Activated CD4-positive, CD25-positive, alpha-beta regulatory T cell treated with anti-CD3 and anti-CD28 coated beads, Interleukin-2, amount 50 U/mL, for 24 hours (primary cell): ENCODE measurements at places on chromosomes 6 and 20.

DNA sequence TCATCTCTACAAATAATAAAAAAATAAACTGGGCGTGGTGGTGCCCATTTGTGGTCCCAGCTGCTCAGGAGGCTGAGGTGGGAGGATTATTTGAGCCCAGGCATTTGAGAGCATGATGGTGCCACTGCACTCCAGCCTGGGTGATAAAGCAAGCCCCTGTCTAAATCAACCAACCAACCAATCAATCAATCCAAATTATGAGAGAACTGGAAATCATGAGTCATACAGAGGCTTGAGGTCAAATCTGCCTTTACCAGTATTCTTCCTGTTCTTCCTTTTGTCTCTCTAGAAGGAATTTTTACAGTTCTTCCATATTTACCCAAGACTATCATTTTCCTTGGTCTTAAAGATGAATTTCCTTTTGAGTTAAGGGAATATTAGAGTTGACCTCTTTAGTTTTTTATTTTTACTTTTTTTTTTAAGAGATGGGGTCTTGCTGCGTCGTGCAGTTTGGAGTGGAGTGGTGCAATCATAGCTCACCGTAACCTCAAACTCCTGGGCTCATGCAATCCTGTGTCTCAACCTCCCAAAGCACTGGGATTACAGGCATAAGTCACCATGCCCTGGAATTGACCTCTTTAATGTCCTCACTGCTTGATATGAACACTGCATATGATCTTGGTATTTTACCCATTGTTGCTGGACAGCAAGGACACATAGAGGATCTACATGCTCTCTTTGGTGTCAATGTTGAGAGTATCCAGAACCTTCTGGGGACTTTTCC lies 44.1 kb upstream of the TXNDC5 start:
- no peak for ATAC-seq

DNA sequence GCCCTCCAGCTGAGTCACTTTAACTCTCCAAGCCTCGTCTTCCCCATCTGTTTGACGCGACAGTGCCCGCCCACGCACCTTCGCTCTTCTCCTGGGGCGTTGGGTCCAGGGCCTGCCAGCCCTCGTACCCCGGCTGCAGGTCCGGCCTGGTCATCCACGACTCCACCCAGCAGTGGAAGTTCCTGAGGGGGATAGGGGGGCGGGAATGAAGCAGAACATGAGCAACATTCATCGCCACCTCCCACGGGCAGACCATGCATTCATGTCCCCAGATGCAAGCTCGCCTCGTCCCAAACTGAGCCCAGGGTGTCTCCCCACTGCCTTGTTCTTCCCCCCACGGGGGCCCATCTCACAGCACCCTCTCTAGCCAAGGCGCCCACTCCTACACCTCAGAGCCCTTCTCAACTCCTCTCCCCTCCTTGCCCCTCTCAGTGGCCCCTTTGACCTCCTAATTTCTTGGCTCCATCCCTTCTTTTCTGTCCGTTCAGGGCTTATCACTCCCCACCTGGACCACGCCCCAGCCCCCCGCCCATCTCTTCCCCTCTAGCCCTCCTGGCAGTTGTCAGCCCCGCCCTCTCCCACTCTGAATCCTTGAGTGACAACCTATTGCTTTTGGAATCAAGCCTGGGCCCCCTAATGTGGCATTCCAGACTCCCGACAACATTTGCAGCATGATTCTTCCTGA lies 23.7 kb downstream of the TGM2 start:
- ATAC-seq = no peak

GRCh38 chr6:17476511-17476910 lies 83.1 kb downstream of the CAP2 start:
- ATAC-seq = no peak

DNA sequence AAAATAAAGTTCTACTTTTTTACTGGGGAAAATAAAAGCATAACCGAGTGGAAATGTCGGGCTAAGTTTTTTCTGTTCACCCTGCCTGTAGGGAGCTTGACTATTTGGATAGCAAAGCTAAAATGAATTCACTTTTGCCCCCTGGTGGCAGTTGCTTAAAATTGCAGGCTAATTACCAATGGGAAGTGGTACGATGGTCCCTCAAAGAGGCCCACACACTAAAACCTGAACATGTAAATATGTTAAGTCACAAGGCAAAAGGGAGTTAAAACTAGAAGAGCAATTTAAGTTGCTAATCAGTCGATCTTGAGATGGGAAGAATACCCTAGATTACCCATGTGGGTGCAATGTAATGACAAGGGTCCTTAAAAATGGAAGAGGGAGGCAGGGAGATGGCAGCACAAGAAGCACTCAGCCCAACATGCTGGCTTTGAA lies 916 bp upstream of the SUN5 start:
- no peak for ATAC-seq

GRCh38 chr20:56781108-56781739 lies 152.1 kb downstream of the TFAP2C start:
- no peak for ATAC-seq

- ATAC-seq = no peak
These were observed 94.8 kb downstream of the MBOAT1 start for GRCh38 chr6:20117474-20117873.

DNA sequence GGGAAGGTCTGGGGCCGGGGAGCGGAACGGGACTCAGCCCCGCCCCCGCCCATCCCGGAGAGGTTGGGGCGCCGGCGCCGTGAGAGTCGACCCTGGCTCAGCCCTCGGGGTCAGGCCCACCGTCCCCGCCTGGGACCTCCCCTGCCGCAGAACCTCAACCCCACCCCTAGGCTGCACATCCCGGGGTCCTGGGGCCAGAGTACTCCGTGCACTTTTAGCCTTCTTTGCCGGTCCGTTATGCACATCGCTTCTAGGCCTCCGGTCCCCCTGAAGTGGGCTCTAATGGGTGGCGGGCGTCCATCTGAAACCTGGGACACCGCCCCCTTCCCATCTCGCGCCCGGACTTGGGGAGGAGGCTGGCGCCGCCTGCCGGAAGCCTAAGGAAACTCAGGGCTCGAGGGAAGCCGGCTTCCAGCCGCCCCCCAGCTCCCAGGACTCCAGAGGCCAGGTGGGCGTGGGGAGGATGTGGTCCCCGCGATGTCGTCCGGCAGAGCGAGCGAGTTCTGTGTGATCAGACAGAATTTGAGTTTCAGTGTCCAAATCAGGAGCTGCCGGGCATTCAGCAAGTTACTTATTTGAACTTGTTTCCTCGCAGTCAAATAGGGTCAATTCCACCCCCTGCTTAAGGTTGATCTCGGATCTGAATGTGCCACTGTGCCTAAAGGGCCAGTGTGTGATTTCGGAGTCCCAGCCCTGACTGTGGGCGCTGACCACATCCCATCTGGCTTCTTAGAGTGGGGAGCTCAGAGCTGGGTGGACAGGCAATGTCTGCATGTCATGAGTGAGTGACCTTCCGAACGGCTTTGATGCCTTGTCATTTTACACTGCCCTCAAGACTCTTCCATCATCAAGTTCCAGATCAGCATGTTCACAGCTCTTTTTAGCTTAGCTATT lies 47.6 kb downstream of the CPXM1 start:
- ATAC-seq = no peak

GRCh38 chr6:157952861-157953351 lies 28.8 kb upstream of the SYNJ2 start:
- no peak for ATAC-seq

DNA sequence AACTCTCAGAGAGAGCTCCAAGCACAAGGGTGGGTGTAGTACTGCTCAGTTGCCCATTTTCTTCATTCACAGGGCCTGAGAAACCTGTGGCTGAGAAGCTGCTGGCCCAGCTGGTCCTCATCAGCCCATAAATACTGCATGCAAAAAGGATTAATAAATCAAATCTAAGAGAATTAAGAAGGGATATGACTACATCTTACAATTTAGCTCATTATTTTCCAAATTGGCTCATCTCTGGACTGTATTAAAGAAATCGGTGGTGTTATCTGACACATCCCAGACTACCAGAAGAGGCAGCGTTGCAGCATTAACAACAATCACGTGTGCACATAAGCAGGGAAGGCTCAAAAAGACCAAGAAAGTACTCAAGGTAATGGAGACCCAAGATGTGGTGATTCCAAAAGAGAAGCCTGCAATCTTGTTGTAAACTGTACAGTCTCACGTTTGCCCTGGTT lies 90.7 kb downstream of the CD24 start:
- ATAC-seq = no peak

- ATAC-seq = no peak
These were observed 31.2 kb downstream of the TTLL9 start for GRCh38 chr20:31901615-31902014.

- ATAC-seq = no peak
These were observed 4.7 kb upstream of the SHLD1 start for GRCh38 chr20:5745416-5746030.

GRCh38 chr6:28429781-28430180 lies 13.5 kb downstream of the ZSCAN23 start:
- ATAC-seq = no peak

DNA sequence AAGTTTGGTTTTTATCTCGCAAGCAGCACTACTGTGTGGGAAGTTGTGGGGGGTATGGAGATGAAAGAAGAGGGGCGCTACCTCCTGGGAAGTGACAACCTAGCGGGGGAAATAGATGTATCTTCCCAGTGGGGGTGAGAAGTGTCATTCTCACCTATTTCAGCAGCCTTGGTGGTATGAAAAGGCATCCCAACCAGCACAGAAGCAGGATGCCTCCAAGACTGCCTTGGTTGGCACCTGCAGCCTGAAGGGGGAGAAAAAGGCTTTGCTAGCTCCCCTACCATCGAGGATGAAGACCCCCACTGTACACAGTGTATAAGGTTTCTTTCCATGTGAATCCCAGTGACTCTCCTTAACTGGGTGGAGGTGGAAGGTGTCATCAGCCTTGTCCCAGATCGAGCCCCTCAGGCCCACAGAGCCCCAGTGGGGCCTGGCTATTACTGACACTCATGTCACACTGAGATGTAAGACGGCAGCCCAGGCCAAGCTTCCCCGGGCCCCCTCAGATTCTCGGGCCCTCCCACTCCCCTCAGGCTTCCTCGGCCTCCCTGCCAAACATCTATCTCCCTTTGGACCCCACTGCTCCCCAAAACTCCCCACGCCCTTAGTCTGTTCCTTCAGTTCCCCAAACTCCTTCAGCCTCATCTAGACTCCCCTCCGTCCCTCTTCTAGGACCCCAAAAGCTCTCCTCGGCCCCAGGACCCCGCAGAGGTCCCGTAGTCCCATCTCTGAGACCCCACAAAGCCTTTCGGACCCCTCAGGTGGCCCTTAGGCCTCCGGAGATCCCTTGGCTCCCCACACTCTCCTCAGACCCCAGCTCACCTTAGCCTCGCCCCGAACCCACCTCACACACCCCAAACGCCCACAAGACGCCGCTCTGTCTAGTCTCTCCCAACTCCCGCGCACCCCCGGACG lies 688 bp downstream of the COMMD7 start:
- no peak for ATAC-seq

- no peak for ATAC-seq
These were observed 102.5 kb downstream of the CD24 start for GRCh38 chr6:106872049-106872448.

- ATAC-seq = no peak
These were observed 168.9 kb downstream of the PDSS2 start for GRCh38 chr6:107290491-107290890.
